ENCODE measurements at places on chromosomes 3 and 15. TPM values are rescaled to one million over a fixed set of nuclear protein-coding genes. Genes with fewer than 3 reads are reported as not detected.

GRCh38 chr3:61894988-61895935, 333.9 kb downstream of the PTPRG start:
- peak; percentile 98 for DNase-seq

Gene HRG
- 0.13 TPM for total RNA-seq

Gene OSTN
- total RNA-seq: 0.04 TPM

- DNase-seq: no peak
These were observed 70.0 kb upstream of the UBE2E1 start for GRCh38 chr3:23735535-23736326.

Gene RLBP1
- total RNA-seq: not detected

DNA sequence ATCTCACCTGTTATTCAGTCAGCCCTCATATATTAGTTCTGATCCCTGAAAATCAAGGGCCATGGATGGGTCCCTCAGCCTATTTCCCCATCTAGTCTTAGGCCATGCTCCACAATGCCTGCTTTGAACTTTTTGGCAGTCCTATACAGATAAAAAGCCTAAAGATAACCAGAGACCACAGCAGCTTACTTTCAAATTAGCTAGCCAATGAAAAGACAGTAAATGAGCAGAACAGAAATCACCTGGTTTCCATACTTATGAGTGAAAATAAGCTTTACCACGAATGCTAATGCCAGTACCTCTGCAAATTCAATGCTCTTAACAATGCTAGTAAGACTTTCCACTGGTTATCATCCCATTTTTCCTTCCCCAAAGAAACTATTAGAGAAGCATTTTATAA, 141.6 kb upstream of the SPRED1 start:
- no peak for DNase-seq

DNA sequence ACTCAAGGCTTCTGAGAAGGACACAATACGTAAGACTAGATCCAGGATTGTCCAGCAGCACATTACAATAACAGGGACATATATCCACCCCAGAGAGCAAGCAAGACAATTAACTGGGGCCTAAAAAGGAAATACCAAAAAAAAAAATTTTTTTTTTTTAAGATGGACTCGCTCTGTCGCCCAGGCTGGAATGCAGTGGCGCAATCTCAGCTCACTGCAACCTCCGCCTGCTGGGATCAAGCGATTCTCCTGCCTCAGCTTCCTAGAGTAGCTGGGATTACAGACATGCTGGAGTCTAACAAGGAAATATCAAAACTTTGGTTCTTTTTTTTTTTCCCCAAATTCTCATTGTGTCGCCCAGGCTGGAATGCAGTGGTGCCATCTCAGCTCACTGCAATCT, 28.8 kb upstream of the IMPDH2 start:
- no peak for DNase-seq

Gene SLC51A
- not detected for total RNA-seq

Gene WNT7A
- 17.1 TPM for total RNA-seq

DNA sequence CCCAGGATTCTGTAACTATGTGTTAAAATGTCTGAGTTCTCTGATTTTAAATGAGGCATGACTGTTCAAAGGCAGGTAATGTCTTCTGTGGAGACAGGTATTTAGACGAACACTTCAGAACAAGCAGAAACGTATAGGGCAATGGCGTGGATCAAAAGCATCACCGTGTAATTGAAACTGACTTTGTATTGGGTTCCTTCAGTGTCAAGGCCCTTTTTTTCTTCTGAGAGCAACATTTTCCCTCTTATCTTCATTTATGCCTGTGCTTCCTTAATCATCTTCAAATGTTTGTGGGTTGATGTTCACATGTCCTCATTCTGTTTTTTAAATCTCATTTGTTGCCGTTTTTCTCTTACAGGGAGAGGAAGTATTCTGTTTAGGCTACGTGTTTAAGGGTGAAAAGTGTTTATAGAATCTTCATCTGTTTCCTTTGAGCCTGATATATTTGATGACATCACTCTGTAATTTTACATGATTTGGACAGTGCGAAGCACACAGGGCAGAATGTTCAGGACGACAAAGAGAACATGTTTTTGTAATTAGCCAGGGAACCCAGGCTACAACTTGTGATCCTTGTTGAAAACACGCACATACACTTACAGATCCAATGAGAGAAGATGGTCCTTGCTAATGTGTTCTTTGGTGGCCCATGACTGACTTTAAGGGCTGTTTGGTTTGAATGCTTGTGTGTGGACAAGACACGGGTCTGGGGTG, 196.0 kb downstream of the LRTM1 start:
- DNase-seq: no peak

- DNase-seq: no peak
These were observed 189.8 kb downstream of the FOXP1 start for GRCh38 chr3:71393745-71394144.

Gene CLEC3B
- not detected for total RNA-seq

Gene PRR20G
- not detected for total RNA-seq
